ENCODE measurements at places on chromosomes 12 and 14.

DNA sequence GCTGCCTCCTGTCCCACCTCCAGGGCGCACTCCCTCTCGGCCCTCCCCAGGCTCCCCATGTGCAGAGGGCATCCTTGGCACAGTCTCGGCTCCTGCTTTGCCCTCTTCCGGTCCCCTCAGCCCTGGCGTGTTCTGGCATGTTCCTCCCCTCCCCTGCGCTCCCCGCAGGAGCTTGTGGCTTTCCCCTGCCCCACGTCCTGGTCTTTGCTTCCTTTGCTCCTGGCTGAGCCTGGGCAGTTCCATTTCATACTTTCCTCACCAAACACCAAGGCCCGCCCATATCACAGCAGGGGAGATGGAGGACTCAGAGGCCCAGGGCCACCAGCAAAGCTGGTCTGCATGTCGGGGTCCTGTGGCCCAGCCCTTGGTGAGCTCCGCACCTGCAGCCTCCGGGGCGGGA, 56.0 kb downstream of the FBRSL1 start:
- DNase-seq = no peak

GRCh38 chr12:117526757-117527478, 165.5 kb upstream of the NOS1 start:
- DNase-seq = no peak

GRCh38 chr12:32273063-32273522, 126.3 kb upstream of the FGD4 start:
- DNase-seq = no peak

GRCh38 chr14:33834466-33835260, 116.2 kb downstream of the EGLN3 start:
- DNase-seq = no peak

DNA sequence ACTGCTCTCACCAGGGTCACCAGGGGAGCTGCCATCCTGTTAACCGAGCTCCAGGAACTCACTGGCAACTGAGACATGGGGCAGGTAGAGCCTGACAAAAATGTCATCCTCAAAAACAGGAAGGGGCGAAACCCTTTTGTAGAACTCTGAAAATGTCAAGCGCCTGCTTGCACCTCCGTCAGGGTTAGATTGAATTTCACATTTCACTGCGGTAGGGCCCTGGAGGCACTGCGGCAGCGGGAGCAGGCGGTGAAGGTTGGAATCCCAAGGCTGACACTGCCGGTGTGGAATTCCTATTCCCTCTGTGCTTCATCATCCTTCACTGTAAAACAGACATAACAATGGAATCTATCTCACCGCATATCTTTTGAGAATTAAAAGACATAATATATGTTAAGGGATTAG, 142.8 kb upstream of the TMCC3 start:
- no peak for DNase-seq

- no peak for DNase-seq
These were observed 72.1 kb downstream of the PDE3A start for GRCh38 chr12:20440408-20440807.

Data from activated CD4-positive, alpha-beta T cell treated with anti-CD3 and anti-CD28 coated beads for 1 hour (primary cell).